ENCODE measurements at places on chromosomes 13 and 19. TPM values are rescaled to one million over a fixed set of nuclear protein-coding genes. Genes with fewer than 3 reads are reported as not detected.

DNA sequence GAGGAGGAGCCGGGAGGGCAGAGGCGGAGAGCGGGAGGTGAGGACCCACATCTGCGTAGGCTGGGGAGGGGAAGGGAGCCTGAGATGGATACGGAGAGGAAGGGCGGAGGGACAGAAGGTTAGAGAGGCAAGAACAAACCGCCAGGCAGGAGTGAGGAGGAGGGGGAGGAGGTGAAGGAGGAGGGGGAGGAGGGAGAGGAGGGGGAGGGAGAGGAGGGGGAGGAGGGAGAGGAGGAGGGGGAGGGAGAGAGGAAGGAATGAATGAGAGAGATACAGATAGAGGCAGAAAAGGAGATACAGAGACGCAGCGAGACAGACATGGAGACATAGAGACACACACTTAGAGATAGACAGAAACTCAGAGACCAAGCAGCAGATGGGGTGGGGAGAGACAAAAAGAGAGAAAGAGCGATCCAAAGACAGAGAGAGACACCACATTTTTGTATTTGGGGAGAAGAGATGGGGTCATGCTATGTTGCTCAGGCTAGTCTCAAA lies 782 bp upstream of the CA11 start:
- DNase-seq = no peak

DNA sequence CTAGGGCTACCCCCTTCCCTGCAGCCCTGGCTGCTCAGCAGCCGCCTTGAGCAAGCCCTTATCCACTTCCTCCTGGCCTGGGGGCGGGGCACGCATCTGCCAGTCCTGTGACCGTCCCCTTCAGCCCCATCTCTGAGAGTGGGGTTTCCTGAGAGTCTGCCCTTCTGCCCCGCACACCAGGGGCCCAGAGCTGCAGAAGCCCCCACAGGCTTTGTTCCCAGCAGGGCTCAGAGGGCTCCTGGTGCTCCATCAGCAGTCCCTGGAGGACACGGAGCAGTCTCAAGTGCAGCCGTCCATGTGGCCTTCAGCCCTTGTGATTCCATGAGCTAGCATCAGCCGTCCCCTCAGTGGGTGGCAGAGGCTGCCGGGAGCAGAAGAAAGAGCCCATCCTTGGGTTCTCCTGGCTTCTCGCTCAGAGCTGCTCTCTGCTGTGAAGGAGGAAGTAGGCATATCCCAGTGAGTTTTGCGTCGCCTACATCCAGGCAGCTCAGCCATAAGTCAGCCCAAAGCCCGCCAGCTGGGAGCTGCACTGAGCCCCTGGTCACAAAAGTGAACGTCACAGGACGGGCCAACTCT lies 16.3 kb downstream of the MYO9B start:
- DNase-seq = no peak

The SLAIN1 gene
- total RNA-seq = not detected

DNA sequence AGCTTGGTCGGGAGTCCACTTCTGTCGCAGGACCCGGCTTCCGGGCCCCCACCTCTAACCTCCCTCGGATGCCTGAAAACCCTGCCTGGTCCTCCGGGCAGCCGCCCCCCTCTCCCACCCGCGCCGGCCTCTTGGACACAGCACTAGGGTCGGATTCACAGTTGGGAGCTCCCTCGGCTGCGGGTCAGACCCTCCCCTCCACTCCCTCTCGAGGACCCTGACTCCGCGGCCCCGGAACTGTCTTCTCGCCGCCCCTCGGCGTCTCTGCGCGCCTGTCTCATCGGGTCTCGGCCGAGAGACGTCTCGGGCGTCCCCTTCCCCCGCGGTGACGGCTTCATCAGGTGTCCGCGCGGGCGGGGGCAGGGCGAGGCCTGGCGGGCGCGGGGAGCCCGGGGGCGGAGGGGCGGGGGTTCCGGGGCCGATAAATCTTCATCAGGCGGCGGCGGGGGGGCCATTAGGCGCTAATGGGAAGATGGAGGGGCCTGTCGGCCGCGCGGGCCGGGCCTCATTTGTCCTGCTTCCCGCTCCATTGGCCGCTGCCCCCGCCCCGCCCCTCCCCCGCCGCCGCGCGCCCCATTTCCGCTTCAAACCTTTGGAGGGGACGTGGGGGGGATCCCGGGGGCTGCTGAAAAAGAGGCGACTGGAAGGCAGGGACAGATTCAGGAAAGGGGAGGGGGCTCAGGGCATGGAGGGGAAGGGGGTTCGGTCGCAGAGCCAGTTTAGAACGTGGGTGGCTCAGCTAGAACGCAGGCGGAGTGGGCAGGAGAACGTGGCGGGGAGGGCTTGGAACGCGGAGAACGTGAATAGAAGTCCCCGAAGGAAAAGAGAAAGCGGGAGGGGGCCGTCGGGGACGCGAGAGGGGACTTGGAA lies 11.8 kb upstream of the ERFL start:
- DNase-seq = no peak

The MATK gene
- total RNA-seq = not detected

The SGCG gene
- total RNA-seq = not detected

- no peak for DNase-seq
These were observed 4.7 kb downstream of the PPP1R13L start for GRCh38 chr19:45400192-45400591.

All from SJSA1 (cell line).